ENCODE measurements at places on chromosomes 16 and 17. TPM values are rescaled to one million over a fixed set of nuclear protein-coding genes. Genes with fewer than 3 reads are reported as not detected.
A peak's percentile ranks its signal among the peaks of the same experiment; 100 is the strongest.

Gene C1QL1
- not detected for total RNA-seq

Gene AOC2
- total RNA-seq = 2.1 TPM

Gene STX1B
- 0.32 TPM for total RNA-seq

Gene TCAP
- 3.7 TPM for total RNA-seq

Gene CDRT15
- not detected for total RNA-seq

Gene KRTAP1-1
- not detected for total RNA-seq

Gene CREBBP
- total RNA-seq = 78.3 TPM

DNA sequence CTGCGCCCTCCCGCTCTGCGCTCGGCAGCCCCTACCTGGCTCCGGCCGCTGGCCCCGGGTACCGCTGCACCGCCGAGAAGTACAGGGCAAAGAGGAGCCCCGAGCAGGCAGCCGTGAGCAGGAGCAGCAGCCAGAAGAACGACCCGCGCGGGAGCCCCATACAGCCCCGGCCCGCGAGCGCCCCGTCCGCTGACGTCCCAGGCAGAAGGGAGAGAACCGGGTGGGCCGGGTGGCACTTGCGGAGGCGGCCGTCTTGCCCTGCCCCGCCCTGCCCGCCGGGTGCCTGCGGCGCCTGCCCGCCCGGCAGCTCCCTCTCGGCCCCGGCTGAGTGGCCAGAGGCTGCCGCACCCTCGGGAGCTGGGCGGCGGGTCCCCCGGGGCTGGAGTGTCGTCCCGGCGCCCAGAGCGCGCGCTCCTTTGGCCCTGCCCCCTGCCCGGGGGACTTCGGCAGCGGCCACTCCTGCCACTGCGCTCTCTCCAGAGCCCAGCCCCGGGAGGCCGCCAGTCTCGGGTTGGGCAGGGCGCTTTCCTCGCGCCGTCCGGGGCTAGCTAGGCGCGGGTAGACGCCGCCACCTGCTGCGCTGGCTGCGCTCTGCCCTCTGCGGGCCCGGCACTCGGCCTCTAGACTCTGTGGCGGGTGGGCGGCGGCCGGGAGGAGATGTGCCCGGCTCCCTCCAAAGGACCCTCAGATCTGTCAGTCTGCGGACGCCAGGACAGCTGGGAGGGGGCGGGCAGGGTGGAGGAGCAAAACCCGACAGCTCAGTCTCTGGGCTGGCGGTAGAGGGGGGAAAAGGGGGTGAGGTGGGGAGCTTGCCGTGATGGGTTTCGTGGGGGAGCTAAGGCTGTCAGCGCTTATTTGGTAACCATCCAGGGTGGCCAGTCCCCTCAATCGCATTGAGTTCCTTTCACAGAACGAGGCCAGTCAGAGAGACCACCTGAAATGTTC, at the start of gene ST6GALNAC2:
Gene ST6GALNAC2 (minus strand): TSS at position 212 of the 945 bp plus-strand sequence. CDS start 52 bp downstream, at position 160.
- DNase-seq = peak; percentile 91

DNA sequence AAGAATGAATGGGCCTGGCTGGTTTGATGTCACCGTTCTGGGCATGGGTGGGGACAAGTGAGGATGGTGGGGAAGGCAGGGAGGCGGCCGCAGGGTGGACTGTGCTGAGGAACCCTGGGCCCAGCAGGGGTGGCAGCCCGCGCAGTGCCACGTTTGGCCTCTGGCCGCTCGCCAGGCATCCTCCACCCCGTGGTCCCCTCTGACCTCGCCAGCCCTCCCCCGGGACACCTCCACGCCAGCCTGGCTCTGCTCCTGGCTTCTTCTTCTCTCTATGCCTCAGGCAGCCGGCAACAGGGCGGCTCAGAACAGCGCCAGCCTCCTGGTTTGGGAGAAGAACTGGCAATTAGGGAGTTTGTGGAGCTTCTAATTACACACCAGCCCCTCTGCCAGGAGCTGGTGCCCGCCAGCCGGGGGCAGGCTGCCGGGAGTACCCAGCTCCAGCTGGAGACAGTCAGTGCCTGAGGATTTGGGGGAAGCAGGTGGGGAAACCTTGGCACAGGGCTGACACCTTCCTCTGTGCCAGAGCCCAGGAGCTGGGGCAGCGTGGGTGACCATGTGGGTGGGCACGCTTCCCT, 6.5 kb upstream of the SERPINF1 start:
- DNase-seq = no peak

DNA sequence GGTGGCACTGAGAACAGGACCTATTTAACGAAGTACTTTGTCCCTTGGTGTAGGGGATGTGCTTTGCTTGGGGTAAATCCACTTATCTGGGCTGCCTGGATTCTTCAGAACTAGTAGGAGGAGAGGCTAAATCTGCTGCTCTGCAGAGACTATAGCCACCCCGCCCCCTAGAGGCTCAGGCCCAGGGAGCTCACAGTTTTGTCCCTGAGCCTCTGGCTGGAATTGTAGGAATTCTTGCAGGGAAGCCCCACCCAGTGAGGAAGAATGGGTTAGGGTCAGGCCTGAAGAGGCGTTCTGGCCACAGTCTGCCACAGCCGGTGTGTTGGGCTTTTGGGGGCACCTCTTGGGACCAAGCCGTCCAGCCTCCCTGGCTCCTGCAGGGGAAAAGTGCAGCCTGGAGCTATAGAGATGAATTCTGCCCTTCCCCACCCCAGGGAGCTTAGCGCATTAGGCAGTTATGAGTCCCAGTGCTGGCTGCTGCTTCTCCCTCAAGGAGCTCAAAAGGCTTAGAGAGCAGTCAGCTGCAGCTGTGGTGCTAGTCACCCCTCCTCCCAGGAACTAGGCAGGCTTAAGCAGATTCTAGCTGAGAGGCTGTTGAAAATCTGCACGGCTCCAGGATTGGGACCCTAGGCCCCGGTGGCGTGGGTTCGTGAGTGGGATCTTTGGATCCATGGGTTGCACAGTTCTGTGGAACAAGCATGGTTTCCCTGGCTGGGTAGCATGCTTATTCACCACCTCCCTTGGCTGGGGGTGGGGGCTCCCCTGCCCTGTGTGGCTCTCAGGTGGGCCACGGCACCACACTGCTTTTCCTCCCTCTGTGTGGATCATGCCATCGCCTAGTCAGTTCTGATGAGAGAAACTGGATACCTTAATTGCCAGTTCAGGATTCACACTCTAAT, 237.4 kb upstream of the TOM1L1 start:
- DNase-seq = no peak

- DNase-seq = no peak
Measured at GRCh38 chr17:56707312-56708219, 114.1 kb downstream of the NOG start.

GRCh38 chr16:58948244-58948643, 214.1 kb upstream of the GOT2 start:
- DNase-seq = no peak

DNA sequence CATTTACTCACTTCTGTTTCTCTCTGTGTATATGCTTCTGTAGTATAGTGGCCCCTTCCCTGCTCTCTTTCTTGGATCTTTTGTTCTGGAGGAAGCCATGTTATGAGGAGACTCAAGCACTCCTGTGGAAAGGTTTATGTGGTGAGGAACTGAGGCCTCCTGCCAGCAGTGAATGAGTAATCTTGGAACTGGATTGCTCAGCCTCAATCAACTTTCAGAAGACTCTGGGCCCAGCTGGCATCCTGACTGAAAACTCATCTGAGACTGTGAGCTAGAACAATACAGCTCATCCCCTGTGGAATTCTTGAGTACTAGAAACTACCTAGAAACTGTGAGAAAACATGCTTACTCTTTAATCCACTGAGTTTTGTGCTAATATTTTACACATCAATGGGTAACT, 133.1 kb upstream of the ZKSCAN2 start:
- no peak for DNase-seq

- no peak for DNase-seq
Measured at GRCh38 chr17:79051306-79051705, 23.3 kb upstream of the ENGASE start.

DNA sequence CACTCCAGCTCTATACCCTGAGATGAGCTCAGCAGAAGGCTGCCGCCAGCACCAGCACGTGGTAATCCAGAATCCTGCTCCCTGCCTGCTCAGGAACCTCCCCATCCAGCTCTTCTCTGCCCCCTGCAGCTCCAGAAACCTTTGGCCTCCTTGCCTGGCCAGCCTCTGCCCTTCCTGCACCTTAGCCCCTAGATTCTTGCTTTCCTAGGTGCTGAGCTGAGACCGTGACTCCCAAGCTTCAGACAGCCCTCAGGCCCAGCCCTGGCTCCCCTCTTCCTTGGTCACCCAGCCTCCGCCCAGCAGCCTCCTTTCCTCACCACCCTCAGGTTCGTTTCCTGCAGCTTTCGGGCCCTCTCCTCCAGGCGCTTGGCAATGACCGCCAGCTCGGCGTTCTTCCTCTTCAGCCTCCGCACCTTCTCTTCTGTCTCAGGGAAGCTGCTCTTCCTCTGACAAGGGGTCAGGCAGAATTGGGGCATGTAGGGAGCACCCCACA, 2.6 kb downstream of the TSPOAP1 start:
- no peak for DNase-seq

DNA sequence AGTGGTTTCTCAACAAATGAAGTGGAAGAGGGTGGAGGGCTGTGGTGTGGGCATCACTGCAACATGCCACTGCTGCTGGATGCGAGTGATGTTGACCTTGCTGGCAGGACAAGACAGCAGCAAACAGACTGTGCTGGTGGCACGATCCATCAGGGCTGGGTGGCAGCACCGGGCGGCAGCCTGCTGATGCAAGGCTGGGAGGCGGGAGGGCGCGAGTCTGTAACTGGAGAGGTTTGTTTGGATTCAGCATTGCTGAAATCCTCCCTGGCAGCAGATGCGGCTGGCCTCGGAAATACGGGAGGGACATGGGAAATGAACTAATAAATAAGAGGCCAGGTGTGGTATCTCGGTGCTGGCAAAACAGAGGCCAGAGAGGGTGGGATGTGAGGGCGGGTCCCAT, 224.2 kb downstream of the ENGASE start:
- DNase-seq = no peak

DNA sequence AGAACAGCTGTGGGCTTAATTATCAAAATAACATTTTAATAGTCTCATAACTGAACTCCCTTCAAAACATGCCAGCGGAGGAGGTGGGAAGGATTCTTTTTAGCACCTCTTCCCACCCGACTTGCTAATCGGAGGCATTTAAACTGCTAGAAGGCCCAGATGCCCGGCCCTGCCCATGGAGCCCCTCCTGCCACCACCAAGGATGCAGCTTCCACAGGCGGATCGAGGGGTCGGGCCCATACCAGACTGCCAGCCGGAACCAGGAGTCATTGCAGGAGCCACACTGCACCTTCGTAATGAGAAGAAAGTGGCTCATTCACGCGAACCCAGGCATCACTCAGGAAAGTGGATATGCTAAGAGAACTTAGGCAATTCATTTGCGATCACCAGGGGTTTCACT, 201.2 kb downstream of the C16orf78 start:
- no peak for DNase-seq

GRCh38 chr17:58357312-58358297, 5.6 kb upstream of the SUPT4H1 start:
- no peak for DNase-seq

- no peak for DNase-seq
Measured at GRCh38 chr17:38554430-38555350, 51.1 kb downstream of the SRCIN1 start.

- no peak for DNase-seq
Measured at GRCh38 chr17:70934231-70934630, 764.9 kb downstream of the KCNJ2 start.

GRCh38 chr17:28755486-28755885, 11.7 kb downstream of the TRAF4 start:
- no peak for DNase-seq

- no peak for DNase-seq
Measured at GRCh38 chr17:46742565-46743270, 75.8 kb downstream of the WNT3 start.

DNA sequence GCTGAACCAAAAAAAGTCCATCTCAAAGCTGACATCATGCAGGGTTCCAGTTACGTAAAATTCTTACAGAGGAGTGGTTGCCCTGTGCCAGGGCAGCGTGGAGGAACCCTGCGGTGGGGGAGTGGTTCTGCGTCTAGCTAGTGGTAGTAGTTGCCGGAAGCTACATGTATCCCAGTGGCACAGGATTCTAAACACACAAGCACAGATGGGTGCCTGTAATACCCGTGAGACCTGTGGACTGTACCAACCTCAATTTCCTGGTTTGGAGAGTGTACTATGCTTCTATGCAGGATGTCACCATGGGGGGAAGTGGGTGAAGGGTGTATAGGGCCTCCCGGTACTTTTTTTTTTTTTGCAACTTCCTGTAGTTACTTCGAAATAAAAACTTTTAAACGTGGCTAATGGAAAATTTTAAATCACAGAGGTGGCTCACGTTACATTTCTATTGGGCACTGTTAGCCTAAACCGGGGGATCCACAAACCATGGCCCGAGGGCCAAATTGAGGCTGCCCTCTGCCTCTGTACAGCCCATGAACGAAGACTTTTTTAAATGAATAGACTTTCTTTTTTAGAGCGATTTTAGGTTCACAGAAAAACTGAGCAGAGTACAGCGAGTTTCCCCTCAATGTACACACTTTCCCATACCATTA, 38.5 kb downstream of the TBC1D16 start:
- DNase-seq = peak; percentile 73

DNA sequence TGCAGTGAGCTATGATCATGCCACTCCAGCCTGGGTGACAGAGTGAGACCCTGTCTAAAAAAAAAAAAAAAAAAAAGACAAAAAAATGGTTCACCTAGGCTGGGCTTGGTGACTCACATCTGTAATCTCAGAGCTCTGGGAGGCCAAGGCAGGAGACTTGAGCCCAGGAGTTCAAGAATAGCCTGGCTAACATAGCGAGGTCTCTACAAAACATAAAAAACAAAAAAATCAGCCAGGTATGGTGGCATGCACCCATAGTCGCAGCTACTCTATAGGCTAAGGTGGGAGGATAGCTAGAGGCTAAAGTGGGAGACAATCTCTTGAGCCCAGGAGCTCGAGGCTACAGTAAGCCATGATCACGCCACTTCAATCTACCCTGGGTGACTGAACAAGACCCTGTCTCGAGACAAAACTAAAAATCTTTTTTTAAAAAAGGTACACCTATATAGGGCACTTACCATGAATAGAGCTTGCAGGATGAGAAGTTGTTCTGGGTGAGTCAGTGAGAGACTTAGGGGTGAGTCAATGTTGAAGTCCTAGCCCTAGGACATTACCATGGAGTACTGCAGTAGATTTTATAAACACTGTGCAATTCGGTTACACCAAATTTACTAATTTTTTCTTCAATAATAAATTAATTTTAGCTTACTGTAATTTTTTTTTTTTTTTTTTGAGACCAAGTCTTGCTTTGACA, 19.0 kb downstream of the USP32 start:
- DNase-seq = no peak

DNA sequence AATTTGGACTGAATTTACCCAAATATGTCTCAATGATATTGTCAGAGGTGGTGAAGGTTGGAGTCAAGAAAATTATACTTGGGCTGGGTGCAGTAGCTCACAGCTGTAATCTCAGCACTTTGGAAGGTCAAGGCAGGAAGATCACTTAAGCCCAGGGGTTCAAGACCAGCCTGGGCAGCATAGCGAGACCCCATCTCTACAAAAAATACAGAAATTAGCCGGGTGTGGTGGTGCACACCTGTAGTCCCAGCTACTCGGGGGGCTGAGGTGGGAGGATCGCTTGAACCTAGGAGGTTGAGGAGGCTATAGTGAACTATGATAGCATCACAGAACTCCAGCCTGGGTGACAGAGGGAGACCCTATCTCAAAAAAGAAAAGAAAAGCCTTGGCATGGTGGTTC, 40.9 kb downstream of the LAT start:
- DNase-seq = no peak
